ENCODE measurements at places on chromosomes 3 and 15.

GRCh38 chr3:133464573-133464972, 64.7 kb downstream of the BFSP2 start:
- no peak for DNase-seq

- DNase-seq = no peak
Measured at GRCh38 chr3:132318451-132318850, 1.2 kb downstream of the ACP3 start.

GRCh38 chr3:9198899-9199335, 50.5 kb downstream of the SRGAP3 start:
- DNase-seq = no peak

- no peak for DNase-seq
Measured at GRCh38 chr3:112767177-112767576, 79.5 kb downstream of the CD200R1L start.

GRCh38 chr3:159280386-159281191, 478.7 kb downstream of the MFSD1 start:
- DNase-seq = no peak

DNA sequence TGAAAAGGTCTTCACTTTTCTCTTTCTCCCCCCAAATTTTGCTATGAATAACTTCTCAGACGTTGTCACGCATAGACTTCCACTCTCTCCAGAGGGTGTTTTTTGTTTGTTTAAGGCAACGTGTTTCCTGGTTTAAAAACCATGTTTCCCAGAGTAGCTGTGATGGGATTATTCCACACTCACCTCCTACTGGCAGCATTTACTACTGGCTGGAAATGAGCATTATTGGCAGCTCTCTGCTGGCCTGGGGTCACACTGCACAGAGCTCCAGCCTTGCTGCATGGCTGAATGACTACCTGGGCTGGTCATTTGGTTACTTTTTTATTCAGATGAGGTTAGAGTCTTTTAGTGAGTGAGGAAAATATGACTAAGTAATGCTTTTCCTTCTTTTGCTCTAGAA, 65.2 kb downstream of the RARB start:
- no peak for DNase-seq

DNA sequence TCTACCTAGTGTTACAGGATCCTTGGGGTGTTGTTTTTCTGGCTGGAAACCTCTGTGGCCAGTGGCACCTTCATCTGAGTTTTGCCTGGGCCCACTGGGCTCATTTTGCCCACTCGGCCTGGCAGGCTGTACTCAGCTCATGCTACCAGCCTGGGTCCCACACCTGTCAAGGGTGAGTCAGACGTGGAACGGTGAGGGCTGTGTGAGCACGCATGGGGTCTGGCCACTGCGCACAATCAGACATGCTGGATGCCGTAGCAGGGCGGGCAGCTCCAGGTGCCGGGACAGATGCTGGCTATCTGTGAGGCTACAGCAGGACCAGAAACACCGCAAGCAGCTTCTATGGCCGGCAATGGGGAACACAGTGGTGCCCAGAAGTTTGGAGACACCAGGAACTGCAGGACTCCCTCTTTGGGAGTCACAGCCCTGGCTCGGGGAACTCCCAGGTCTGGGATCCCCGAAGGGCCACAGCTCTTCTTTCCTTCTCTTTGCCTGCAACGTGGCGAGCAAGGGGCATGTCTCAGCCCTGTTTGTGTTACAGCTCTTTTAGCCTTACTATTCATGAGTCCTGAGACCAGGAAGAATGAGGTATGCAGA, 35.9 kb upstream of the DNAJC13 start:
- DNase-seq = no peak

DNA sequence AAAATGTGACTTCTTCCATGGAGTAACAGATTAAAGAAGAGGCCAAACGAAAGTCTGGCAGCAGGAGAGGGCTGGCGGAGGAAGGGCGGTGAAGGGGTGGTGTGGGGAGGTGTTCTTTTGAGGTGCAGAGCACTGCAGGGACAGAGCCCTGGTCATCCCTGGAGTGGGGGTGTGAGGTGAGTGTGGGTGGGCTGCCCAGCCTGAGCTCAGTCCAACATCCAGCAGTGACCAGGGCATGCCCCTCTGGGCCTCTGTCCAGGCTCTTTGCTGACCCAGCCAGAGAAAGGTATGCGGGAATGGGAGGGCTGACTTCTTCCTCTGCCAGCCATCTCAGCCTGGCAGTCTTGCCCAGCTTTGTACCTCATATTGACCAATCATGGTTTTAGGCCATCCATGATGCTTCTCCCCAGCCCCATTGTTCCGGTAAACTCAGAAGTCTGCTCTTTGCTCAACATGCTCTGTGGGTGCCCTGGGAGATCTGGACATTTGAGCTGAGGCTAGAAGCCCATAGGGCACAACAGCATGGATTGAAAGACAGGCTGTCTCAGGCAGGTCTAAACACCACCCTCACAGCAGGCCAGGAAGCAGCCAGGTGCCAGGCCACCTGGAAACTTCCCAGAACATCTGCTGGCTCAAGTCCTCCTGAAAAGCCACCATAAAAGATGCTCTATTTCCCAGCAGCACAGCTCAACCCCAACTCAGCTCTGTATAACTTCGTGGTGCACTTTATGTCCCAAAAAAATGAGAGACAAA, 25.9 kb upstream of the CXCR6 start:
- DNase-seq = no peak
